Peyer's patch (tissue), 4 donors: ENCODE measurements at places on chromosomes 2 and 18. TPM values are rescaled to one million over a fixed set of nuclear protein-coding genes. Genes with fewer than 3 reads are reported as not detected.
A peak's percentile ranks its signal among the peaks of the same experiment; 100 is the strongest.

DNA sequence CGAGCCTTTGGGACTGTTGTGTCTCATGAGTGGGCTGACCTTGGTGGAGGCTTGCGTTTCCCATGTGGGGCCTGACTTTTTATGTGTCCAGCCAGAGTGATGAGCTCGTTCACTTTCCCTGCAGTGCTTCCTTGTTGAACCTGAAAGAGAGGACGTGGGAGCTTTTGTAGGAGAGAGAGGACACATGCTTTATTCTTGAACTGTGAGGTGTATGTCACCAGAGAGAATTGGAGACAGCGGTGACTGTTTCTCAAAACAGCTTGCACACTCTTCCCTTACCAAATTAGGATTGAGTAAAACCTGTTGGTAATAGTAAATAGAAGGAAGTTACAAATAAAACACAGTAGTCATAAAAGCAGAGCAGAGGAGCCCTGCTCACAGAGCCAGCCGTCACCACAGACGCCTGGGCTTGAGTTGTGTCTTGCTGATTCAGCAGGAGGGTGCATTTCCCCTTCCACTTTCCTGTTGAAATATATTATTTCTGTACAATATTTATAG is 60.7 kb downstream of the INPP4A start:
- DNase-seq: peak; percentile 66

DNA sequence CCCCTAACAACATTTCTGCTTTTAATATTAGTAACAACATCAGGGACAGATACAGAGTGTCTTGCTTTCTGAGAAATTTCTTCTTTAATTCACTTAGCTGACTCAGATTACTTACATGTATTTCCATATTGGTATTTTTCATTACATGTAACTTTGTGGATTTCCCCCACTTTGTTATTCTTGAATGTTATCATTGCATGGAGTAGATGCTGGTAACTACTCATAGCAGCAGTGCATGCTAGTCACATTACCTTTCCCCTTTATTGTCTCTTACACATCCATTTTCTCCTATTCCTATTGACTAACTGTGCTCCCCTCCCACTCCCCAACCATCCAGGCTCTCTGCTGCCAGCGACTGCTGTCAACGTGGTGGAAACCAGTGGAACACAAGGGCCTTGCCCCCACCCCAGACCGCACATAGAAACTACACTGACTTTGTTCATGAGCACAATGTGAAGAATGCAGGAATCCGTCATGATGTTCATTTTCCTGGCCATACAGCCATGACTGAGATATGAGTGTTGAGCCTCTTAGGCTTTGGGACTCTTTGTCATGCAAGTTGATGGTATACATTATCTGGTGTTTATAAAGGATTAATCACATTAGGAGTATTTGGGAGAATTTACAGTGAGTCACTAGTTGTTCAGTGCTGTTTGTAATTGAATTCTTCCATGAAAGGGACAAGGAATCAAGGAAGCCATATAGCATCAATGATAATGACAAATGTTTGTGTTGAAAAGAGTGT is 91.0 kb downstream of the EPB41L5 start:
- no peak for DNase-seq

GRCh38 chr2:123870881-123871276 is 154.2 kb upstream of the CNTNAP5 start:
- DNase-seq: no peak

Gene ZNF385B
- total RNA-seq: not detected

Gene LRATD1
- total RNA-seq: 152 TPM

GRCh38 chr18:78734614-78734945 is 245.0 kb upstream of the SALL3 start:
- DNase-seq: no peak

DNA sequence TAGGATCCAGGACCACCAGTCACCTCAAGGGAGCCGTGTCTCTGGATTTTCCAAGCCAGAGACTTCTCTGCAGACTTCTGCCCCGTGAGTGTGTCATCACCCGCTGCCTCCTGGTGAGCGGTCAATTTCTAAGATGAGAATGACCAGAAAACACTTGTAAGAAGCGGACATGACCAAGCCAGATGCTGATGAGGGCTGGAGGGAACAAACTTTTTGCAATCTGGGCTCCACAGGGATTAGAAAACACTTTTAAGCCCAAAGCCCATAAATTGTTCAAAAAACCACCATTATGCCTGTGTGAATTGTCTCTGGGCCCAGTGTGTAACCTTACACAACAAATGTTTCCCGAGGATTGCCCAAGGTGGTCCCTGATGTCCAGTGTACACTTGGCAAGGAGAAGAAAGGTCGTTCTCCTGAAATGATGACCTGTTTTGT is 5.3 kb upstream of the NPPC start:
- peak; percentile 29 for DNase-seq

DNA sequence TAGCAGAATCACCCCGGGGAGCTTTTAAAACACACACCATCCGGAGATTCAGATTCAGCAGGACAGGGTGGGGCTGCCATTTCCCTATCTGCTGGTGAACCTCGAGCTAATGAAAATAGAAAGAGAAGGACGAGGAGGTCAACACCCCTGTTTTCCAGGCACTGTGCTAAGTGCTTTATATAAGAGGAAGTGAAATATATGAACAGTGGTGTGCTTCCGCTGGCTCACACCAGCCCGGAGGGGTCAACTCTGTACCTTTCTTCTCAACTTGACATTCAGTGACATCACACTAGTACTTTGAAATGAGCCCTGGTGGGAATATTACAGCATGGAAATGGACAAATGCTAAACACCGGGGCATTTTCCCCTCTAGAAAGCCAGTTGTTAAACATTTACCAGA is 108.3 kb upstream of the LTBP1 start:
- DNase-seq: no peak

Gene VIL1
- total RNA-seq: 1,274 TPM

GRCh38 chr2:7566382-7566881 is 649.2 kb downstream of the RNF144A start:
- DNase-seq: no peak

DNA sequence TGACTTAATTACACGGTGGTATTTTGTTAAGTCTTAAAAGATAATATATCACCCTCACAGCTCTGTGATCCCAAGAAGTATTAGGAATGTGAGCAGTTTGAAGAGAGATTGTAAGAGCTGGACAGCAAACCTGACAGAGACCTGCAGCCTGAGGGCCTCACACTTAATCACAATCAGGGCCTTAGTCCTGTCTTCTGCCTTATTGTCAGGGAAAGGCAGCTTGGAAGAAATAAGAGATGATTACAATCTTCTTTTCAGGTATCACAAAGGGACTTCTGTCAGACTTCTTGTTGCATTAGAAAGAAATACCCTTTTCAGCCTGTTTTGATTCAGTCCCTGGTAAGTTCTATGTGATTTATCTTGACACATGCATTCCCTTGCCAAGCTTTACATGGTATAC is 1433.8 kb upstream of the SLC39A10 start:
- DNase-seq: no peak

DNA sequence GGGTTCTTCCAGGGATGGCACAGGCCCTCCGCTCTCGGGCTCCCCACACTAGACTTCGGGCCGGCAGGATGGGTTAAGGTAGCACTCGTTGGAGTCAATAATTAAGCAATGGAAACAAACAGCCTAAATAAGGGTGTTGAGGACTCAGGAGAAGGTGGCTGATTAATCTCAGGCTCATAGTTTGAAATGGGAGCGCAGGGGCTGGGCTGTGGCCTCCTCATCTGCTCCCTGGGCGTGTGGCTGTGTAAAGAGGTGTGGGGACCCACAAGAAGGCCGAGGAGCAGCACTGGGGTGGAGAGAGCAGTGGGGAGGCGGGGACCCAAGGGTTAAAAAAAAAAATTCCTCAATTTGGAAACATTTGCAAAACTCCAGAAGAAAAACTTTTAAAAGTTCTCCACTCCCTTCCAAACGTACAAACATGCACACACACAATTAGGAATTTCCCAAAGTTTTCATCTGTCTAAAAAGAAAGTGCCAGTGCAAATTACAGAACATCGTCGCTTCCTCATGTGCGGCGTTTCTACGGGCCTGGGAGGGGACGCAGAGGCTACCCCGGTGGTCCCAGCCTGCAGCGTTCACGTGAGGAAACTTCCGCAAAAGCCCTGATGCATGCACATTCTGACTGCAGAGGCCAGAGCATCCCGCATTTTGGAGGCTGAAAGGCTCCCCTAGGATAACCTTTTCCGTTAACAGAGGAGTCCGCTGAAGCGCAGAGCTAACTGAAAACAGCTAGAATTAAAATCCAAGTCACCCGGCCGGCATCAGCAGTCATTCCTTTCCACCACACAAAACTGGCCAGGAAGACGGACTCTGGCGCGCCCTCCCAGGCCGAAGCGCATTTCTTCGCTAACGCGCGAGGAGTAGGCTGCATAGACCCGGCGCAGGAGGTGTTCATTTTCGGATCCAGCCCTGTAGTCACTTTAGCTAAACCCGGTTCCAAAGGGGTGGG is 1.0 kb upstream of the TUBB6 start:
- DNase-seq: no peak

DNA sequence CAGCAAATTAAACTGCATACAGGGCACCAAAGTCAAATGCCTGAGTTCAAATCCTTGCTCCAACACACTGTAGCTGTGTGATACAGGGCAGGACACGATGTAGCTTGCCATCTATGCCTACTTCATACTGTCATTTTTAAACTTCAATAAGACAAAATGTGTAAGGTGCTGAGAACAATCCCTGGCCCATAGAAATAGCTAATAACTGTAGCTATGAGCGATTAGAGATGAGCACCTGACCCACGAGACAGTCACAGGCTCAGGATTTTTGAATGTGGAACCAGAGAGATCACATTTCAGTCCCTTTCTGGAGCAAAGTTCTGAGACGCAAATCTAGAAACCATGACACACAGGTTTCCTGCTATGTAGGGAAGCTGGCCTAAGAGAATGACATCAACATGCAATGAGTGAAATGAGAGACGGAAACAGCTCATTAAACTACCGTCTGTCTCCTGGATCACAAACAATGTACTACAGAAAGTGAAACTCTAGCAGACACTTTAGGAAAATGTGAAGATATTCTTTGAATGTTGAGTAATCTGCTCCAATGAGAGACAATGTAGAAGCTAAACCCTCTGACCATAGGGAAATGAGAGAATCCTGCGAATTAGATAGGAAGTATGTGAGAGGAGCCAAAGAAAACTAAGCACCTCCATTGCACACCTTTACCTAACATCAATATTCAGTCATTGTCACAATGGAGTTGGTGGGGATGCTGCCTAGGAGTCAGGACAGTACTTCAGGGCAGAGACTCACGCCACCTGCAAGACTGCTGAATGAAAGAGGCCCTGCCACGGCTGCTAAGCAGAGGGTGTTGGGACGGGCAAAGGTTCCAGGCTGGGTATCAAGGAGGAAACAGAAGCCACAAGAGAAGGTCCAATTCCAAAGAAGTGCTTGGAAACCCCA is 25.5 kb downstream of the B4GALT6 start:
- no peak for DNase-seq

Gene AP1S3
- total RNA-seq: 17.0 TPM

DNA sequence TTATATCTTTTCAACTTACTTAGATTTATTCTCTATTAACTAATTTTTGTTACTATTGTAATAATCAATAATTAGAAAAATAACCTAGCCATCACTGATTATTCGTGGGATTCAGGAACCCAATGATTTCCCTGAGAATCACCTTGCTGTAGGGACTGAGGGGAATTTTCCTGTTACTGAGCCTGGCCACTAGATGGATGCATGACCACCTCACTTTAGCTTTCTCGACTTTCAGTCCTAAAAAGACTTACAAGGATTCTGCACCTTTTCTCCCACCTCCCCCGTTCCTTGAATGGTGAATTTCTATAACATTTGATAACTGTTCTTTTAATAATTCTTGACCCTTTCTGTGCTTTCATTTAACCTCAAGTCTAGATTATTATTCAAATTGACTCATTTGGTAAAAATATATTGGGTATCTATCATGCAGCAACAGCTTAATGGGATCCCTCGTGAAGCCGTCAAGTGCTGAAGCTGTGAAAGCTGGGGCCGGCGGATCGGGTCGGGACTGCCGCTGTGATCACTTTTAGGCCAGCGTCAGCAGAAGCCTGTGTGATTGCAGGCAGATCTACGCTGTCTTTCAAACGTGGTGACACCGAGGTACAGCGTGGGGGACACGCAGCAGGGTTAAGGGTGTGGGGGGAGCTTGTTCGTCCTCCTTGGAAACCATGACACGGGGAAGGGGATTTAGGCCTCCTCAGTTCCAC is 38.8 kb upstream of the TMEM18 start:
- no peak for DNase-seq

GRCh38 chr2:127612111-127612822 is 33.7 kb upstream of the GPR17 start:
- DNase-seq: peak; percentile 12

GRCh38 chr2:143085125-143085784 is 44.0 kb upstream of the ARHGAP15 start:
- no peak for DNase-seq

DNA sequence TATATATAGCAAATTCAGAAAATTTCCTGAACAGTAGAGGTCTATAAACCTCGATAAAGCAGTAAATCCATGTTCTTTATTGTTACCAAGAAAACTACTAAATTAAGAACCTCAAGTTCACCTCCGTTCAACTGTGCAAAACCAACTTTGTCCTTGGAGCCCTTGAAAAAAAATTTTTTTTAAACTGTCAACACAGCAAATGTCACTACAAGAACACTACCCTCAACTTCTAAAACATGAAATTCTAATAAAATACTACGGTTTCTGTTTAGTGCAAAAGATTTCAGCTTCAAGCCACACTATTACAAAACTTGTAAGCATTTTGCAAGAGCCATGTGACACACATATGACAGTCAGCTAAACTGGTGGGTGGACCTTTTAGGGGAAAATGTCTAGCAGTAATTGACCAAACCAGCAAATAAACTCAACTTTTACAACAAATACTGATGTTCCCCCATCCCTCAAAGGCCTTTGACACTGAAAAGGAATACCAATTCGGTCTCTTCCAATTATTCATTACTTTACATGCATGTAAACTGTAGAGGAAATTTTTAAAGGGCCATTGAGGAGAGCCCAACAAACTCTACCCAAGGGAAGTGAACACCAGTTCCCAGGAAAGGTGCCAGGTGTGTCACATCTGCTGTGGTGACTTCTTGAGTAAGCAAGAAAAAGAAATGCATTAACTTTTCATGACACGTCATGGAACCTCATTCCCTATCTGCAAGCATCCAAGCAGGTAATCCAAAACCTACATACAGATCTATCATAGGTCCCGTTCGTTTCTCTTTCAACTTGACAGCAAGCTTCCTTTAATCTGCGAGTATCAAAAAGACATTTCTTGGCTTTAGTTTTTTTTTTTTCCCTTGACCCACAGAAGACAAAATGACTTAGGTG is 1.4 kb downstream of the RAB1A start:
- DNase-seq: no peak
